NCI-H1092 treated with DMSO at 0.1 percent for 48 hours (cell line): ENCODE measurements at places on chromosomes 11 and 22.

- DNase-seq = no peak
Measured at GRCh38 chr11:2689651-2690575, 9.9 kb downstream of the KCNQ1OT1 start.

DNA sequence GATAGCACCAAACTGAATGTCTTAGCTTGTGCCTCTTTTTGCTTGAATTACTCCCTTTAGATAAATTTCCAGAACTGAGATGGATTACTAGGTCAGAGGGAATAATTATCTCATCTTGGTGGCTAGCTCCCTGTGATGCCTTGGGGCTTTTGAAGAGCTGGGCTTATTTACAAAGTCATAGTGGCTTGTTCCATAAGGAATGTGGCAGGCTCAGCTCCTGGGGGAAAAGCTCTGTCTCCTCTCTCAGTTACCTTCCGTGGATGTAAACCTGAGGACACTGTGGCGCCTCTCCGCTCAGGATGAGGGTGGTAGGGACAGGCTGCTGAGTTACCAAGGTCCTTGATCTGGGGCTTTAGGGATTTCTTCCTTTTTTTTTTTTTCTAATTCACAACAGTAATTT lies 121.7 kb downstream of the PARVA start:
- DNase-seq = no peak

DNA sequence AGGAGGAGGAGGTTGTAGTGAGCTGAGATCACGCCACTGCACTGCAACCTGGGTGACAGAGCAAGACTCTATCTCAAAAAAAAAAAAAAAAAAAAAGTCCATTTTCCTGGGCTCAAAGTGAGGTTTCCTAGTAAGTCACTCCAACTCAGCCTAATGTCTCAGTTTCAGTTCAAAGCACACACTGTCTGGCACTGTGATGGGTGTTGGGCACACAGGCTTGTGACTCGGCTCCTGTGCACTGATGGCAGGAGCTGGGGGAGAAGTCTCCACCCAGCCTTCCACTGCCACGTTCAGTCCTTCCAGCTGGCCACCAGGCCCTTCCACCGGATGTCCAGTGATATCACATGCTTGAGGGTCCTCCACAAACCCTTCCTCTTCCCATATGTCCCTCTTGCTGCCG lies 186.0 kb downstream of the CEP164 start:
- no peak for DNase-seq

DNA sequence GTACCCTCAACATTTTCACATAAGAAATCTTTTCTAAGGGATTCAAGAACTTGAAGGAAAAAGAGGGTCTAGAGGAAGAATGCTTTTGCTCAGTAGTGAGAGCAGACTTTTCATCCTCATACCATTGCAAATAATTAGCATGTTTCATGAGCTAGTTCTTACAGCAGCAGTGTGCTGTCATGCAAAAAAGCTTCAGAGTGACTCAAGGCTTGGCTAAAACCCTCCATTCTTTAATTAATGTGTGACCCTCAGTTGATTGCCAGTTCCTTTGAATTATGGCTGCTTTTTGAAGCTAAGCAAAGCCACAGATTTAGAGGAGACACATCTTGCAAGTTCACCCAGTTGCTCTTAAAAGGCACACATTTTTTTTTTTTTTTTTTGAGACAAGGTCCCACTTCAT lies 36.6 kb upstream of the PCF11 start:
- DNase-seq = no peak

DNA sequence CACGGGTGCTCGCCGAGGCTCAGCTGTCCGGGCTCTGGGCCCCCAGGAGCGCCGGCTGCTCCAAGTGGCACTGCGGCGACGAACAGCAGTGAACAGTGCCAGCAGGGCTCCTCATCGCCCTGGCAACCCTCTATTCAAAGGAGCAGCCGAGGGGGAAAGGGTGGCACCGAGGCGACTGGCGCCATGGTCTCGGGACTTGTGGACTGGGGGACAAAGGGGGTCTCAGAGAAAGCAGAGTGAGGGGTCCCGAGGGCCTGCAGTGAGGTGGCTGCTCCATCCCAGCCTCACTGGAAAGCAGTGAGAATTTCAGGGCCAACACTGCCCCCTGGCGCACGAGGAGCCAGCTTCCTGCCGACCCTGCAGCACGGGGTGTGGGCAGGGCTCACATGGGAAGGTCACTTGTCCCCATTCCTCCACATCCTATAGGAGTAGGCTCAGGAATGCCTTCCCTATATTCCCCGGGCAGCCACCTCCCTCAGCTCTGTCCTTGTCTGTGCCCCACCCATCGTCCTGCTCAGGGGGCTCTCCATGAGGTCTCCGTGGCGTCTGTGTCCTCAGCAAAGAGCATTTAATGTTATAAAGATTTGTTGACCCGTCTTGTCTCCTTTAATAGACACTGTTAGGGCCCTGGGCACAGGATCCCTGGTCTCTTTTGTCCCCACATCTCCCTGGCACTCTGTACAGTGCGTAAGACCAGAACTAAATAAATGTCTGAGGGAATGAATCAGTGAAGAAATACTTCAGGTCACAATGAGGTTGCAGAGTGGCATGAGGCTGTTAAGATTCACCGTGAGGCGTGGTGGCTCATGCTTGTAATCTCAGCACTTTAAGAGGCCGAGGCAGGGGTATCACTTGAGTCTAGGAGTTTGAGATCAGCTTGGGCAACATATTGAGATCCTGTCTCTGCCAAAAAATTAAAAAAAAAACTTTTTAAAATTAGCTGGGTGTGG lies 26.4 kb downstream of the LRFN4 start:
- DNase-seq = peak; percentile 94

GRCh38 chr11:20458905-20459632 lies 71.6 kb downstream of the PRMT3 start:
- no peak for DNase-seq

DNA sequence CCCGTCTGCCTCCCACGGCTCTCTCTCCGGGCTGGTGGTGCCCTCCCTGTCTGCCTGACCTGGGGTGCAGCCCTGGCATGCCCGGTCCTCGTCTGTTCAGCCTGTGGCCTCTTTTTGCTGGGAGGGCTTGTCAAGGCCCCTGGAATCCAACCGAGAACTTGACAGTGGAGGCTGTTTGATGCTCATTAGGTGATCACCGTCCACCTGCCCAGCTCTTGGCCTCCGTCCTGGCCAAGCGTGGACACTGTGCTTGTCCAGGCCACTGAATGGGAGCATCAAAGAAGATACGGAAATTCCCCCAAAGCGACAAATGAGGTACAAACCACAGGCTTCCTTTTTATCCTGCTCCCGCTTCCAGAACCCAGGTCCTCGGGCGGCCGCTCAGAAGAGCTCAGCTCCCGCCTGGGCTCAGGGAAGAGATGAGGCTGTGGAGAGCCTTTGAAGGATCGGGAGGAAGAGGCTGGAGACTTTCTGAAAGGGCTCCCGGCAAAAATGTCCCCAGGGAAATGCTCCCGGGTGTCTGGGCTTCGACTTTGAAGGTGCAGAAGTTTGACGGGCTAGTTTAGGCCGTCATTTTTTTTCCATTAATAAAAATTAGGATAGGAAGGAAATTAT lies 1273.9 kb downstream of the BRD1 start:
- DNase-seq = no peak

DNA sequence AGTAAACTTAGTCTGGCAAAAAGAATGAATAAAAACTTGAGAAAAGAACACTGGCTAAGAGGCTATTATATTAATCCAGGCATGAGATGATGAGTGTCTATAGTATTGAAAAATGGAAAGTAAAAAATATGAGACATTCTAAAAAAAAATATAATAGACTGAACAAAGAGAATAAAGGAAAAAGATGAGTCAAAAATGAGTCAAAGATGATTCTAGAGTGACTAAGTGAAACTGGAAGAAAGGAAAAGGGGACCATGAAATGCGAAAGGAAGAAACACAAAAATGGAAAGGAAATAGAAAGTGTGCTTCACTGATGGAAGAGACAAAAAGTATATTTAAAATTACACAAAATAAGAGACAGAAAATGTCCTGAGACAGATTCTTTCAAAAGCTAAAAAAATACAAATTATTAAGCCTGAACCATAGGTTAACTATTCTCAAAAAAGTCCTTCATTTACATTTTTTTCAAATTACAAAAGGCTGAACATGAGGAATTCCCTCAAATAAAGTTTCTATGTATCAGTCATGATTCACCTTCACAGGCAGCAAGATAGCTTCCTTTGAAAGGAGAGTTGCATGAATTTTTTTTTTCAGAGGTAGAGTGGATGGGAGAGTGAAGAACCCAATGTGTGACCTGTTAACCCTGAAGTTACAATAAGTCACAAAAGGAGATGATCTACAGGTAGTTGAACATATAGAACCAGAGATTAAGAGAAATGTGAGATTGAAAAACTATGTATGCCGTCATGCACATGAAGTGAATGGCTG lies 75.2 kb downstream of the EIF3M start:
- no peak for DNase-seq

DNA sequence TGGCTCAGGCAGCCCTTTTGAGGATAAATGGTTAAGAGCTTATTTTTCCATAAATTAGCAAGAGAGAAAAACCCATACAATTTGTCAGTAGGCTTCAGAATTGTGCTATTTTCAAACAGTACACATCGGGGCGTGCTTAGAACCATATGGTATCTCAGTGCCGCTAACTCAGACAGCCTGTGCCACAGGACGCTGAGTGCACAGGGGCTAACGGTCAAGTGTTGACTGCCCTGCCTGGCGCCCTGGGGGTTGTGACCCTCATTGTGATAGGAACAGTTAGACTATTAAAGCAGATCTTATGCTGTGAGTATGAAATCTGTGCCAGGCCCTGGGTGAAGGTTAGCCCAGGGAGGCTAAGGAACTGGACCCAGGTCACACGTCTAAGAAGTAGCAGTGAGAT lies 1519.7 kb downstream of the BRD1 start:
- no peak for DNase-seq

DNA sequence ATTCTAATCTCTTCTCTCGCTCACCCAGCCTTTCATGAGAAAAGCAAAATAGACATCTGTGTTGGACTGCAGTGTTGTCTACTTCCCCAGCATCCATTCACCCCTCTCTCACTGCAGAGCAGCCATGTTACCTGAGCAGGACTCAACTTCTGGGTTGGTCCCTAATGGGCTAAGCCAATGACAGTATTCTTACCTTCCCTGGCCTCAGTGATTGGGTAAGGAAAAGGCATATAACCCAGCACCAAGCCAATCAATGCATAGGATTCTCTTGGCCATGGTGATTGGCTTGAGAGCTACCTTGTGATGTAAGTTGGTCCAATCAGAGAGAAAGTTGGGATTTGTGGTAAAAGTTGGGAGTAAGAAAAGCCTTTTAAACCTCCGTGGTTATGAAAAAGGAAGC lies 99.8 kb upstream of the NECTIN1 start:
- no peak for DNase-seq

GRCh38 chr11:118536726-118537125 lies 5.7 kb downstream of the TMEM25 start:
- no peak for DNase-seq

DNA sequence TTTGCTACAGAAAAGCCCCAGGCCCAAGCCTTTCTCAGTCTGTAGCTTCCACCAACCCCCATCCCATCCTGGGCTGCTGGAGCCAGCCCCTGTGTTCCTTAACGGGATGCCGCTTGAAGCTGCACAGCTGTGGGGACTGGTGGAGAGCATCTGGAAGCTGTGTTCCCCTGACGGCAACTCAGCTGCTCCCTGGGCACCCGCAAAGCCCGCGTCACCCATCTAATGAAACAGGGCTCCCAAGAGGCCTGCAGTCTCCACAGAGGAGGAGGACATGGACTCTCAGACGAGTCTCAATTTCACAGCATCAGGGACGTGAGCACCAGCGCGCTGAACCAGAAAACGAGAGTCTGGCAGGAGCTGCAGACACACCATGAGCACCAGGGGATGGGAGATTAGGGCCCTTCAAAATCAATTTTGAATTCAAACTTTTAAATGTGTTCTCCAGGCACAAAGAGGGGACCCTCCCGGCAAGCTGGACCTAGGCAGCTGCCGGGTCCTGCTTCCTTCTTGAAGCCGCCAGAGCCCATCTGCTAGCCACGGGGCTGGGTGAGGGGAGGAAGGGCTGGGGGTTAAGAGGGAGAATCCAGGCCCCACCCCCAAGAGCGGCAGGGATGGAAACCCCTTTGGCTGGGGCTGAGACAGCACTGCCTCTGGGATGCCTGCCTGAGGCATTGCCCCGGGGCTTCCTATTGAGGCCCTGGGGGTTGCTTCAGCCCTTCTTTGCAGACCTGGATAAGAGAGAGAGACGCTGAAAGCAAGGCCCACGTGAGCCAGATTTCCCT lies 21.0 kb downstream of the LMO1 start:
- peak; percentile 9 for DNase-seq
